Left lobe of liver (tissue), 2 donors: ENCODE measurements at places on chromosomes 3 and 15.

GRCh38 chr3:187740421-187741399 is 4.6 kb downstream of the BCL6 start:
- peak; percentile 79 for DNase-seq

DNA sequence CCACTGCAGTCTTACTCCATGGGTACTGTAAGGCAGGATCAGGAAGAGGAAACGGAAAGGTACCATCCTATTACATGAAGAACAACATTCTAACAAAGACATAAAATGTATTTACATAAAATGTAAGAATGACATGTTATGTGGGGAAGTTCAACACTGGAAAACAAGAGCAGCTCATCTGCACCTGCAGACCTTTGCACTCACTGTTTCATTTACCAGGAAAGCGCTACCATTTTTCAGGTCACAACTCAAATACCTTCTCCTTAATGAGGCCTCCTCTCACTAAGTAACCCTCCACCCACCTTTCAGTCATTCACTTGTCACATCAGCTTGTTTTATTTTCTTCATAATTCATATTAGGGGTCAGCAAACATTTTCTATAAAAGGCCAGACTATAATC is 2.6 kb downstream of the TMCC1 start:
- no peak for DNase-seq

- DNase-seq = no peak
Measured at GRCh38 chr3:107662586-107662985, 139.8 kb downstream of the BBX start.

DNA sequence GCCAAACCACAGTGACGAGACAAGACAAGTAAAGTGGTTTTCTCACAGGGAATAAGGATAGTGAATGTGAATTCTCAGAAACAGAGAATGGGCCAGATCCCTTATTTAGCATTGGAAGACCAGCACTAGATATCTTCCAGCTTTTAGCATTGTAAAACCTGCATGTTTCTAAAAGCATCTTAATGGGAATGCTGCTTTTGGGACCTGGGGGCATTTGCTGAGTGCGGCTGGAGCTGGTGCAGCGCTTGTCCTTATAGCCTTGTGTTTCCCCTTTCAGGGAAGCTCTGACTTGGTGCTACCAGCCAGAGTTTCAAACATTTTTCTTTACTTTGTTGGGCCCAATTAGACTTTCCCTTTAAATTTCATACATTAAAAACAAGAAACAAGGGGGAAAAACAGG is 52.9 kb downstream of the CLSTN2 start:
- no peak for DNase-seq

DNA sequence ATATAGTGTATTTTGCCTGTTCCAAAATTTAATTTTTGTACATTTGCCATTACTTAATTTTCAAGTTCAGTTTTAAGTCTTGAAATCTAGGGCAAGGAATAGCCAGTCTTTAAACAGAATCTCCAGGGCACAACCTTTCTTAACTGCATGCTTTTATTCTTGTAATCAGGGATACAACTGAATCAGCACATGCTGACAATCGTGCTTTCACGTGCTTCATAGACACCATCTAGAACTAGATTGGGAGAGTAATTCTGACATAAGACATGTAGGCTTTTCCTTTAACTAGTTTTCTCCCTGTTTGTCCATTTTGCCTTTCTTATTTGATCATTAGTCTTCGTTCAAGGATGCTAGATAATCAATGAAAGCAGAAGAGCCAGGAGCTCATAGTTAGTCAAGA is 650.4 kb upstream of the CADM2 start:
- DNase-seq = no peak
